ENCODE measurements at places on chromosomes 7 and 10. TPM values are rescaled to one million over a fixed set of nuclear protein-coding genes. Genes with fewer than 3 reads are reported as not detected.
A peak's percentile ranks its signal among the peaks of the same experiment; 100 is the strongest.

FRAT1 gene
- polyA plus RNA-seq, result 2.5 TPM

HYAL4 gene
- 0.86 TPM for polyA plus RNA-seq

- no peak for DNase-seq
Measured at GRCh38 chr10:3672220-3672619, 112.8 kb downstream of the KLF6 start.

GRCh38 chr10:23408330-23408976 is 30.4 kb upstream of the OTUD1 start:
- no peak for DNase-seq

DNA sequence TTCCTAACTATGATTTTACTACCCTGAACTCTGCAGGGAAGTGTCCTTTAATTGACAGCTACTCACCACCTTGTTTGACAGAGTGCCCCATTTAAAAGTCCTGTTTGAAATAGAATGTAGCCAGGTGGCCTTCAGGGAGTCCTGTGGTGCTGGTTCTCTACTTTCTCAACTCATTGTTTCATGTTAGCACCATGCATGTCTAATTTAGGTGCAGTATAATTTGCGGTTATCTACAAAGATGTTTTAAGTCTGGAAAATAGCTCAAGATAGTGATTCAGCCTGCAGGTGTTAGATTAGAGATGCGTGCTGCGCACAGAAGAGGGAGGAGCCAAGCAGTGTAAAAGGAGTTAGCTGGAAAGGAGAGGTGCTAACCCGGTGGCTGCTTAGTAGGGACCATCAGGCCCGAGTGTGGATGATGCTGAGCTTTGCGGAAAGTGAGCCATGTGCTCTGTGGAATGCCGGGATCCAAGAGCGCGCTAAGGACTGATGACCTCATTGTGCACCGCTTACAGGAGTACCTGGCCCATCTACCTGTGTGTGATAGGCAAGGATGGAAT is 1.2 kb downstream of the CCM2 start:
- DNase-seq, result no peak

- DNase-seq, result no peak
Measured at GRCh38 chr7:70799841-70800405, 332.0 kb upstream of the GALNT17 start.

PRKG1 gene
- 14.9 TPM for polyA plus RNA-seq

DNA sequence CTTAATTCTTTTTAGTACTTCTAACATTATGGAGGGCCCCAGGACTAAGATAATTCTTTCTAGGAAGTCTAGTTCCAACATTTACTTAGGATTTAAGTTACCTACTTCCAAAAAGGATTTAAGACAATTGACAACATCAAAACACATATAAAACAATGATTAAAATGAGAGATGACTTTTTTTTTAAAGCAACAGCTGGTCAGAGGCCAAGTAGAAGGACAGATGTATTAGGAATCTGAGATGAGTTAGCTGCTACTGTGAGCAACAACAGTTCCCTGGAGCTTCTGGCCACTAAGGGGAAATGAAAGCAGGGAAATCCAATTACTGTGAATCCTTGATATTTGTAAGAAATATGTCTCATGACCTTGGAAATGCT is 222.3 kb downstream of the PHTF2 start:
- DNase-seq, result no peak

GRCh38 chr7:85030893-85031292 is 156.0 kb downstream of the SEMA3D start:
- DNase-seq, result peak; percentile 47

- no peak for DNase-seq
Measured at GRCh38 chr10:83647526-83647925, 491.8 kb upstream of the GHITM start.

DNA sequence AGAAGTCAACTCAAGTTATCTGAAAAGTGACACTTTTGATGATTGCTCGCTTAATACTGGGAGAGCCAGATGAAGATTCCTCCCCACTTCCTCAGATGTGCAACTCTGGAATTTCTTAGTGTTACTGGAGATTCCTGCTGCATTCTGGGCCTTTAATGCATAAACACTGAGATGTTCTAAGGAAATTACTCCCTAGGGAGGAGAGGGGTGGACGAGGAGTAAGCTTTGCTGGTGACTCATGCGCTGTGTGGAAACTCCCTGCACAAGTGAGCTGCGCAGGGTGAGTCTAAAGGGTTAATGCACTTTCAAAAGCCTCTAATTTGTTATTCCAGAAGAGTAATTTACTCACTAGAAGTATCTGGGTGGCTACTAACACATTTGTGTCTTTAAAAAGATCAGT is 46.3 kb downstream of the EGFR start:
- DNase-seq, result no peak

GRCh38 chr7:35754741-35755140 is 46.1 kb upstream of the SEPTIN7 start:
- no peak for DNase-seq

PROSER2 gene
- polyA plus RNA-seq, result 4.0 TPM

DDX21 gene
- polyA plus RNA-seq, result 61.4 TPM

- DNase-seq, result no peak
Measured at GRCh38 chr7:128744366-128744905, 5.3 kb downstream of the CALU start.

MUC12 gene
- 0.02 TPM for polyA plus RNA-seq

DNA sequence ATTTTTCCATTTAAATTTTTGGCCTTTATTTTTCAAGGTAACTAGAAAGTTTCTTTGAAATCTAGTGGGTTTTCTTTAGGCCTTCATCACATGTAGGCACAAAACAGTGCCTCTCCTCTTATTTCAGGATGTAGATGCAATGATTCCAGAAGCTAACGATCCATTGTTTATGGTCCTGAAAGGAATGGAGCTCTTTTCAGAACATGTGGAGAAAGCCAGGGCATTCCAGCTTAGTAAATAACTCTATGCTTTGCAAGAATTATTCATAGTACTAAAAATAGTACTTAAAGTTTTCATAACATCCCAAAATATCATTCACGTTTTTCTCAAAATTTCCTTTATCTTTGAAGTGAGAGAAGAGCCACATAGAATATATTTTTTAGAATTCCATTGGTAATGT is 91.3 kb downstream of the DYNC1I1 start:
- DNase-seq, result no peak

GRCh38 chr10:88080213-88080612 is 216.8 kb downstream of the PTEN start:
- peak; percentile 47 for DNase-seq

EMX2 gene
- 177 TPM for polyA plus RNA-seq

Measured in left kidney (tissue), 8 donors.